ENCODE measurements at places on chromosomes 2 and 18.

- no peak for DNase-seq
Observed at GRCh38 chr18:35073186-35074105, 32.2 kb downstream of the MAPRE2 start.

GRCh38 chr18:12068950-12069320 lies 24.7 kb upstream of the ANKRD62 start:
- DNase-seq: no peak

- no peak for DNase-seq
Observed at GRCh38 chr2:22893761-22894517, 491.0 kb upstream of the KLHL29 start.

DNA sequence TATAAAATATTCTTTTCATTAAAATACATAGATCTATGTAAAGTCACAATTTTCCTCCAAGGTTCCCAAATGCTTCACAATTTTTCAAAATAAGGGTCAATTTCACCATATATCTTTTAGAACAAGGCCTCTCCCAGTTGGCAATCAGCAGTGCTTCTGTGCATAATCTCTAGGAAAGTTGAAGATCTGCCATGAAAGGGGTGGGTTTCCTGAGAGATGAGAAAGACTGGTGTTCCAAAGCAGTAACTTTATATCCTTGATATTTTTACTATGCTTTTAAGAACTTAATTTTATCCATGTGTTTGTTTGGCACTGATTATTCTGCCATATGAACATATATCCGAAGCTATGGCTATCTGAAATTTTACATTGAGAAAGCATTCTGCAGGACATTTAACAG lies 199.4 kb upstream of the CYP26B1 start:
- peak; percentile 5 for DNase-seq

- DNase-seq: no peak
Observed at GRCh38 chr2:239459606-239460005, 58.8 kb upstream of the HDAC4 start.

DNA sequence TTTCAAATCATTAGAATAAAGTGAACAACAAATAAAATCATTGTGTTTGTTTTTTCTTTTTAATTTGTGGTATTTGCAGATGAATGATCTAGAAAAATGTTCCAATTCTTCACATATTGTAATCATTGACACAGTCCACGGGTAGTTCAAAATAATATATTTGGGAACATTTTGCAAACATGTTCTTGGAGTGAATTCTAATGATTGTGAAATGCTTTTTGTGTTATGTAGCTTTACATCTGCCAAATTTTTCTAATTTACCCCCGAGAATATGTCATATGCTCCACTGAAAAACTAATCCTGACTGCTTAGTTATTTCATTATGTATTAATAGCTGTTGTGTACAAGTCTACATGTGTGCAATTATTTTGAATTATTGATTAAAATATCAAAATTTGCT lies 1468.4 kb upstream of the NXPH2 start:
- DNase-seq: no peak

GRCh38 chr2:62760555-62760954 lies 55.0 kb downstream of the EHBP1 start:
- no peak for DNase-seq

DNA sequence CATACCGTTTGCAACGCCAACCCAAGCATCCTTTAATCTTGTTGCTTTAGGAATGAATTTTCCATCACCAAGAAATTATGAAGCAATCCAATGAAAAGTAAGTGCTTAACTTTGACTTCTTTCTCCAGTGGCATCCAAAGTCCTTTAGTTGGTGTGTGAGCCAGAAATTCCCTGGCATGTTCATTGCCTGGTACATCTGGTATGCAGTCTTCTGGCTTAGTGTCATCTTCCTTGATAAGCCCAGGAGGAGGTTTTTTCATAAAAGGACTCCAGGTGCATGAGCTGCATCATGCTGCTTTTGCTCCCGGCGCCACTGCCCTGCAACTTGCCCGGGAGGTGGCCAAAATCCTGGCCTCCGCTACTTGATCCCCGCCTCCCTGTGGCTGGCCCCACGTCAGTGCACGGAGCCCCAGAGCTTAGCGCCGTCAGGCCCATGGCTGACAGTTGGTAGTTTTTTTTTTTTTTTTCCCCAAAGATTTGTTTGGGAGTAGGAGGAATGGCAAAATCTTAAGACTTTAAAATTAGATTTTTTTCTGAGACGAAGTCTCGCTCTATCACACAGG lies 58.7 kb downstream of the PUM2 start:
- DNase-seq: no peak
